Left renal pelvis (tissue), 4 donors: ENCODE measurements at places on chromosomes 2 and 18. TPM values are rescaled to one million over a fixed set of nuclear protein-coding genes. Genes with fewer than 3 reads are reported as not detected.

- DNase-seq: no peak
These were observed 49.9 kb downstream of the DGKD start for GRCh38 chr2:233404222-233404621.

- DNase-seq: no peak
These were observed 467.0 kb upstream of the RAB12 start for GRCh38 chr18:8142131-8142711.

The SLC35F5 gene
- 122 TPM for polyA plus RNA-seq

The LOXHD1 gene
- 0.66 TPM for polyA plus RNA-seq

DNA sequence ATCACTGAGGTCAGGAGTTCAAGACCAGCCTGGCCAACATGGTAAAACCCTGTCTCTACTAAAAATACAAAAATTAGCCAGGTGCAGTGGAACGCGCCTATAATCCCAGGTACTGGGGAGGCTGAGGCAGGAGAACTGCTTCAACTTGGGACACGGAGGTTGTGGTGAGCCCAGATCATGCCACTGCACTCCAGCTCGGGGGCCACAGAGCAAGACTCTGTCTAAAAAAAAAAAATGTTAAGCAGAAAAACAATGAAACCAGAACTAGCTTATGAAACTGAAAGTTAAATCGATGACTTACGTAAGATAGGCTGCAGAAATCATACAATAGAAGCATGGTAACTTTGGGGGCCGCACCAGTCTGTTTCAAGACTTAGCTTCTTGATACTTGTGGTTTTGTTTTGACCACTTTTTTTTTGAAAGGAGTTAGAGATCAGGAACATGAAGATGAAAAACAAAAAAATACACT, 6.2 kb upstream of the GPR155 start:
- no peak for DNase-seq

GRCh38 chr18:24530630-24531111, 70.2 kb downstream of the HRH4 start:
- DNase-seq: peak; percentile 37

DNA sequence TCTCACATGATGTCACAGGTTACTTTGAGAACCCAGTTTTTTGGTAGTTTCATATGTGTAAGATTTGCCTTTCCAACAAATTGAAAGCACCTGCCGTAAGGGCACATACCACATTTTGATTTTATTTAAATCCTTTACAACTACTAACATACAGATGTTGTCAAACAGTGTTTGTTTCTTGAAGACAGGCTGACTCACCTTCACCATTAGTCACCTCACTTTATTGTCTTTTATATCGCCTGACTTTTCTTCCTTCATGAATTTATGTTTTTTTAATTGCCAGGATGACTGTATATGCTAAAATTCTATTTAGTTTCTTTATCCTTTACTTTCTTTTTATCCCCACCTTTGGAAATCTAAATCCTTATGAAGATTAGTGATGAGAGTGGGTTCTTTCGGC, 886.7 kb downstream of the SUCLG1 start:
- no peak for DNase-seq

GRCh38 chr18:51767293-51767692, 569.8 kb upstream of the MEX3C start:
- DNase-seq: no peak

The SOWAHC gene
- 13.7 TPM for polyA plus RNA-seq

DNA sequence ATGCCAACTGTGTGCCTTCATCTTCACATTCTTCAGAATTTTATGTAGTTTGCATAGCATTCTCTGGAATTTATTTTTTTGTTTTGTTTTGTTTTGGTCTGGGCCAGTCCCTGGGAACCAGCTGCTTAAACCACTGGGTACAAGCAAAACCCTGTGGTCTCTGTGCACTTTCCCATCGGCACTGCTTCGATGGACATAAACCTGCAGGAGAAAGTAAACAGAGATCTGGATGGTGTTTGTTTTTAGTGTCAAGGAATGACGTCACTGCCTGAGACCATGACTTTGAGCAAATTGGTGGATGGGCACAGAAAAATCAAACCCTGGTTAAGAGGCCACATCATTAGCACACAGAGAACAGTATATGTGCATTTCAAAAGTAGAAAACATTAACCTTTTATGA, 64.7 kb upstream of the RASGRP3 start:
- DNase-seq: no peak

GRCh38 chr2:190674966-190675650, 26.2 kb downstream of the NAB1 start:
- DNase-seq: no peak
